Nucleus accumbens (tissue), 56 donors: ENCODE measurements at places on chromosomes 3 and 15.

- DNase-seq: no peak
Observed at GRCh38 chr15:98506711-98507110, 141.6 kb upstream of the IGF1R start.

DNA sequence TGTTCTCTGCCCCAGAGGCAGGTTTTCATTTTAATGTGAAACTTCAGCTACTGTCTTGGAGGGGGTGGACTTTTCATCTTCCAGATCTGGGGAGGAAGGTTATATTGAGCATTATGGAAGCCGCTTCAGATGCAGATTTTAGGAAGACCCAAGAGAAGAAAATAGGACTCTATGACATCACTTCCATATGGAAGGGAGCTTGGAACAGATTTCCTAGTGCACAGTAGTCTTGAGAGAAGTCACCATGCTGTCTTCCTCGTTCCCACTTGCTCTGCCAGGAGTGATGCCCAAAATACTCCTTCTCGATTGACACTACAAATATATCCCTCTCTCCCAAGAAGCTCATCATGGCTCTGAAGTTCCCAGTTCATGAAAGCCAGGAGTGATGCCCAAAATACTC is 197.2 kb downstream of the ATP10A start:
- DNase-seq: no peak

DNA sequence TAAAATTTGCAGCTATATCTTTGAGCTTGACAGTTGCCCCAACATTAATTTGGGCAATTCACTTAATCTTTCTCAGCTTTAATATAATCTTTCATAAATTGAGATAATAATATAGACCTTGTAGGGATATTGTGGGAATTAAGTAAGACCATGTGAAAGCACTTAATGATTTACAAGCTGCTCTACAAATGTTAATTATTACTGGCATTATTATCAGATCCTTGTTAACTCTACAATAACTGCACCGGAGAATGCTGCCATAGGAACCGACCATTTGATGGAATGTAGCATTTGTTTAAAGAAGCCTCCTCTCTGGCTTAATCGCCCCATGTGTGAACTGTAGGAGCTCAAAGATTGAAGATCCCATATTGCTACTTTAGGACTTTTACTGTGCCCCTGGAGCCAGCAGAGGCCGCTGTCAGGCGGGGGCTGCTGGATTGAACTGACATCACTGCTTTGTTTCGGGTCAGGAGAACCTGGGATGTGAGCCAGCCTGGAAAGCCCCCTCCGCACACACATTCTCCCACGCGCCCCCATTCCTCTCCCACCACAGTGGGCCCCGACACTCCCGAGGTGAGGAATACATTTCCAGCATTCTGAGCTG is 154.2 kb upstream of the TNIK start:
- DNase-seq: no peak

- DNase-seq: no peak
Observed at GRCh38 chr3:23723930-23724329, 81.8 kb upstream of the UBE2E1 start.

GRCh38 chr3:89467898-89468363 is 360.5 kb downstream of the EPHA3 start:
- DNase-seq: no peak

GRCh38 chr15:50940506-50940905 is 32.0 kb downstream of the AP4E1 start:
- DNase-seq: no peak

DNA sequence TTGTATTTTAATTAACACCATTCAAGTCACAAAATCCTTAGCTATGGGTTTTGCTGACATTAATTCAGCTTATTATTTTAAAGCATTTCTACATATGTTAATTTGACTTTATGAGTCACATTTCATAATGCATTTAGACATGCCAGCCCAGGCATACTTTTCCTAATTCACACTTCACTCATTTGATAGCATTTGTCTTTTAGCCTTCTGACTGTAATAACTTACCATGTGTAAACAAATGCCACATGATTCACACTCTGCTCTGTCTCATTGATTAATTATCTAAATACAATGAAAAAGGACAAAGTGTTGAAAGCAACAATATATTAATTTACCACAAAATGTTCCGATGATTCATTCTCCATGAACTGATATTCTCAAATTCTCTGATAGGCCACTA is 927.8 kb upstream of the EPHA6 start:
- DNase-seq: no peak

- no peak for DNase-seq
Observed at GRCh38 chr3:55267206-55267930, 219.7 kb downstream of the WNT5A start.

- no peak for DNase-seq
Observed at GRCh38 chr15:50149090-50149489, 30.1 kb upstream of the ATP8B4 start.

- no peak for DNase-seq
Observed at GRCh38 chr15:57316451-57316850, 59.9 kb upstream of the CGNL1 start.

- no peak for DNase-seq
Observed at GRCh38 chr3:119810018-119810435, 28.1 kb downstream of the NR1I2 start.

DNA sequence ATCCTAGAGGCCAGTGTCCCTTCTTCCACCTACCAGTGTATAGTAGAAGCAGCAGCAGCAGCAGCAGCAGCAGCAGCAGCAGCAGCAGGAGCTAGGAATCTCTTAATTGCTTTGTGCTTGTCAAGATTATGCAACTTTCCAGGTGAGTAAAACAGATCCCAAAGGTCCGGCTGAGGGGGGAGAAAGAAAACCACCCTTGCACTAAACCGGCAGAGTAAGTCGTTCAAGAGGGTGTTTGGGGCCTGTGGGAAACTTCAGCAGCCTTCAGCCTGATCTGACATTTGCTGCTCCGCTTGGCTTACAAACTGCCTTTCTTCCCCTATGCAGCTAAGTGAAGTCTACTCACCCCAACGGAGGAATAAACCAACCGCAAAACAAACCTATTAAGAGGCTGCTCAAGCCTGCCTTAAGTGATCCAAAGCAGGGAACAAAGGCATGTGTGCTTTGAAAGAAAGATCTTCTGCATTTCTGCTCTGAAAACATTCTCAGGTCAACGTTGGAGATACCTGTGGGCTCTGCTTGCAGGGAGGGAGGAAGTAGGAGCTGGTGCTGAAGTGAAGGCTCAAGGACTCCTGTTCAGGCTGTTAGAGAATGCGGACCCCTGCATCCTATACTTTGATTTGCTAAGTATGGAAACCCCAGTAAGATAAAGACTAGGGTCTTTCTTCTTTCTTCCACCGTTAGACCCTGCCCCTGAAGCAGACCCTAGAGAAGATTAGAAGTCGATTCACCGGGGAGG is 35.7 kb upstream of the DLG1 start:
- DNase-seq: no peak

- no peak for DNase-seq
Observed at GRCh38 chr3:125022206-125022605, 33.6 kb downstream of the HEG1 start.

GRCh38 chr15:47872208-47872607 is 154.9 kb downstream of the SEMA6D start:
- no peak for DNase-seq

DNA sequence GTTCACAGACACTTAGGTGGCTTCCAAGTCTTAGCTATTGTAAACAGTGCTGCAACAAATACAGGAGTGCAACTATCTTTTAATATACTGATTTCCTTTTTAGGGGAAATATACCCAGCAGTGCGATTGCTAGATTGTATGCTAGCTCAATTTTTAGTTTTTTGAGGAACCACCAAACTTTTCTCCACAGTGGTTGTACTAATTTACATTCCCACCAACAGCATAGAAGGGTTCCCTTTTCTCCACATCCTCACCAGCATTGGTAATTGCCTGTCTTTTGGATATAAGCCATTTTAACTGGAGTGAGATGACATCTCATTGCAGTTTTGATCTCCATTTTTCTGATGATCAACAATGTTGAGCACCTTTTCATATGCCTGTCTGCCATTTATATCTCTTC is 58.9 kb downstream of the ZNF148 start:
- no peak for DNase-seq

DNA sequence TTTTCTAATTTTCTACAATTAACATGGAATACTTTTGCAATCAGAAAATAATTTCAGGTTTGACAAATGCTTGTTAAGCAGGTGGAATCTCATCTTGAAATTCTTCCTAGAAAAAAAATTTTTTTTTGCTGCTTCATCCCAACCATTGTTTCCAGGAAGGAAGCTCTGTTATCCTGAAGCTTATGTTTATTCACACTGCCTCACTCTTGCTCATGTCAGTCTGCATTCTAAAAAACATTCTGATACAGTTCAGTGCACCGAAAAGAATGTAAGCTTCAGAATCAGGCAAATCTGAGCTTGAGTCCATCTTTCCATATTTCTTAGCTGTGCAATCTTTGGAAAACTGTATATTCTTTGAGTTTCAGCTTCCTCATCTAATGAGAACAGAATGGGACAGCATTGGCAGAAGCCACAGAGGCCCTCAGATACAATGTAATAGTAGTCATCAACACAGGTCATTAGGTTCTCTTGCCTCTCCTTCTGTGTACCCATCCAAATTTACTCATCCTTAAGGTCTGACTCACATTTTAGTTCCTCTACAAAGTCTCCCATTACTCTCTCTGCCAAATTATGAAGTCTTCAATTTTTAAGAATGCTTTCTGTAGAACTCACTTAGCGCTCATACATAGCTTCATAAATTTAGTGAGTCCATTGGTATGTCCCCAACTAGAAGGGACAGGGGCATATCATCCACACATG is 881.8 kb upstream of the NR2F2 start:
- DNase-seq: no peak

GRCh38 chr3:161066930-161067329 is 38.2 kb downstream of the B3GALNT1 start:
- no peak for DNase-seq

GRCh38 chr3:184347321-184348056 is 10.1 kb downstream of the FAM131A start:
- DNase-seq: no peak

GRCh38 chr3:157912514-157913451 is 193.4 kb downstream of the SHOX2 start:
- no peak for DNase-seq

- DNase-seq: no peak
Observed at GRCh38 chr15:40096094-40096891, 12.4 kb downstream of the BMF start.

DNA sequence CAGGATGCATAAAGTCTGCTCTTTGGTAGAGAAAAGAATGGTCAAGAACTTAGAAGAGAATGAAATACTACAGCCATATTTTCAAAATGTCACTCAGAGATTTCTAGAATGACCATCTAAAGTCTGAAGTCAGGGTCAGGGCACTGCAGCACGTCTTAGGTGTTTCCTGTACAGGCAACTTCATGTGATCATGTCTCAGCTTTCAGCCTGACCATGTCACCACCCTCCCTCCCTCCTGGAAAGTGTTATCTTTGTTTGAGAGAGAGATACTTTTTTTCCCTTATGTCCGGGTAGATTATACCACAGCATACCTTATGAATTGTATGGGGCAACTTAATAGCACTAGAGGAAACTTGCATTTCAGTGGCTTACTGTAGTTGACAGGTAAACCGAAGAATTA is 558.0 kb upstream of the TGFBR2 start:
- no peak for DNase-seq

- no peak for DNase-seq
Observed at GRCh38 chr15:65076486-65077290, at the start of gene KBTBD13. Gene KBTBD13, plus strand, starts transcription at chr15:65076746. Its CDS starts 70 bp downstream, at chr15:65076816.
